ENCODE measurements at places on chromosomes 11 and 22.

GRCh38 chr11:121237686-121238658 lies 54.6 kb upstream of the SC5D start:
- DNase-seq = no peak

- no peak for DNase-seq
These were observed 85.0 kb downstream of the INSC start for GRCh38 chr11:15199693-15200092.

DNA sequence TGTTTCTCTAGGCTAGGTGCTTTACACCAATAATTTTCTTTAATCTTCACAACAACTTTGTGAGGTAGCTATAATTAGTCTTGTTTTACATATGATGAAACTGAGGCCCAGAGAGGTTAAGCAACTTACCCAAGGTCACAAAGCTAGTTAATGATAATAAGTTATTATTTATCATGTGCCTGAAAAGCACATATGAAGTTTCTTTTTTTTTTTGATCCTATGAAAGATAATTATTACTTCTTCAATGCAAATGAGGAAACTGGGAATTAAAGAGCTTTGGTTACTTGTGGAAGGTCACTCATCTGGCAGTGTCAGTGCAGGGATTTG lies 22.8 kb downstream of the STIM1 start:
- no peak for DNase-seq

- no peak for DNase-seq
These were observed 383.9 kb upstream of the CHORDC1 start for GRCh38 chr11:90606721-90607120.

DNA sequence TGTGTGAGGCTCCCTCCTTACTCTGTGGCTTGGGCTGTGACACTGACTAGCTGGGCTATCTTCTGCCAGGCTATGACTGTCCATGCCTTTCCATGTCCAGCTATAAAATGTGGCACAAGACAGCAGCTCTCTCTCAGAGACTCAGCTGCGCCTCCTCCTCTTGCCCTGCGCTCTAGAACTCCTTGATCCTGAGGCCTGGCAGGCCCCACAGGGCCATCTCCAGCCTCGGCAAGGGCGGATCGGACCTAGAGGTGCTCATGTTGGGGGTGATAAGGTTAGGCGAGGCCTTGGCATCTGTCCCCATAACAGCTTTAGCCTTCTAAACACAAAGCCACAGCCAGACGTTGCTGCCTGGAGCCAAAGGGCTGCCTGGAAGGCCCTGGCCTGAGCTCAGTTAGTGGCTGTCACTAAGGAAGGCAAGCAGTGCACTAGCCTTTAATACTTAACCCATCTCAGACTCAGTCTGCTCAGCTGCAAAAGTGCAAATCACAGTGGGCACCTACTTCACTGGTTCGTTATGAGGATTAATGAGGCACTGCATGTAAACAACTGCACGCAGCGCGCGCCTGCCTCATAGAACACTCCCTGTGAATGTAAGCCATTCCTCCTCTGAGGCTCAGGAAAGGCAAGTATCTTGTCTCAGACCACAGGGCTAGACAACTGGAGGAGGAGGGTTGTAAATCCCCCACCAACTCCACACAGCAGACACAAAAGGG lies 1.2 kb downstream of the GUCD1 start:
- no peak for DNase-seq

DNA sequence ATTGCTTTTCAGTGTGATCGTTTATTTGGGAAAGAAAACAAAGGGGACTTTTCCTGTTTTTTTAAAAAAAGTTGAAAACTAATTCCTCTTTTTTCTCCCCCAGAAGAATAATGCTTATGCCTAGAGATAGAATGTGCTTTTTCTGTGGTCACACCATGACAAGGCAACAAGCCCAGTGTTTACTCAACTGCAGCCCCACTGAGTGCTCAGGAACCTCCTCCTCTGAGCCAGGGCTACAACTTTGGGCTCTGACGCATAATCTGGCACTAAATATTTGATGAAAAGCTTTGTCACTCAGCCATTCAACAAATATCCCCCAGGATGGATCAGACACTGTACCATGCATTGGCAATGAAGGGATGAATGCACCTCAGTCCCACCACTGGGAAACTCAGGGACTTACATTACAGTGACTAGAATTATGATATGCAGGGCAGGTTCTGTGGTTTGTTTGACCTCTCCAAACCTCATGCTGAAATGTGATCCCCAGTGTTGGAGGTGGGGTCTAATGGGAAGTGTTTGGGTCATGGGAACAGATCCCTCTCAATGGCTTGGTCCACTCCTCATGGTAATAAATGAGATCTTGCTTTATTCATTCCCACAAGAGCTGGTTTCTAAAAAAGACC lies 155.9 kb downstream of the CCDC34 start:
- DNase-seq = no peak

Measured in activated T-helper 9 cell treated with anti-CD3 and anti-CD28 coated beads, Interleukin-2, amount 50 U/mL, for 16 hours (primary cell).